T-helper 17 cell (primary cell): ENCODE measurements at places on chromosomes 12 and 14.

- DNase-seq: no peak
Observed at GRCh38 chr14:63928744-63929174, 76.0 kb downstream of the SYNE2 start.

GRCh38 chr12:4206470-4206869 is 67.1 kb upstream of the CCND2 start:
- no peak for DNase-seq

- no peak for DNase-seq
Observed at GRCh38 chr12:96378319-96378718, 21.9 kb downstream of the CDK17 start.

GRCh38 chr12:104317538-104318210 is 14.1 kb downstream of the EID3 start:
- DNase-seq: no peak

DNA sequence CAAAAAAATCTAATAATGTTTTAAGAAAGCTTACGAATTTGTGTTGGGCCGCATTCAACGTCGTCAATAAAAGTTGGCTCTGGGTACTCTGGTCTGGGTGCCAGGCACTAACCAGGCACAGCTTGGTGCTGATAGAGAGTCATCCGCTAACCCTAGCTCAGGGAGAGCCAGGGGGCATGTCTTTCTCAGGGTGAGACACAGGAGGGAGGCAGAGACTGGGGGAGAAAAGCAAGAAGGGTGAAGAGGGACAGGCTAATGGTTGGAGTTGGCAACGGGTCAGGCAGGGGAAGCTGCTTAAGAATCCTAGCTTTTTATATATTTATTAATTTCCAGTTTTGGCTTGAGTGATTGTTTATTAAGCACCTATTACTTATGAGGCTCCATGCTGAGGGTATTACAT is 105.0 kb downstream of the CMKLR1 start:
- no peak for DNase-seq

GRCh38 chr14:78974691-78975090 is 804.5 kb downstream of the NRXN3 start:
- DNase-seq: no peak

DNA sequence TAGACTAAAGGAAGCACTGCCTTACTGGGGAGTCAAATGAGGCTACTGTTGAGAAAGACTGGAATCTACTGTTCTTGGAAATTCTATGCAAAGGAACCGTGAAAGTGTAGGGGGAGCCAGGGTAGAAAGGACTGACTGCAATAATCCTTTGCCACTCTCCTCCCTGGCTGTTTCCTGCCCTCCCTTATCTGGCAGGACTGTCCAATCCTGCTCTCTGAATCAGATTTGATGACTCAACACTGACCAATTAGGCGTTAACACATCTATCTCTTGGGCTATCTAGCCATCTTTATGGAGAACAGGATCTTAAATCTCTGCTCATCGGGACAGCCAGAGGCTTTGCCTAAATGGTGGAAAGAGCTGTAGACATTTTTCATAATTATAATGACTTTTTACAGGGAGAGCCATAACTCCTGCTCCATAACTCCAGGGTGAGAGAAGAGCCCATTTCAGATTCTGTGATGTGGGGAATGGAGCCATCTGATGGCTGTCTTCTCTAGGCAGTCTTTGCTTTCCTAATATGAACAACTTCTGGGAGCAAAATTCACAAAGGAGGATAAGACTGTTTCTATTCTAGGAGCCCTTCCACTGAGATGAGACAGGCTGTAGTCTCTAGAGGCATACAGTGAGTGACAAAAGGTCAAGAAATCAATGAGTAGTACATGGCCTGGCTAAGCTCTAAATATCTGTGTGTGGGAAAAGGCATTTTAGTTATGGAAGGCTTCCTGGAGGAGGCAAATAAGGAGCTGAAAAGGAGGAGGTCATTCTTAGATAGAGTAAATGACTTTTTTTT is 68.9 kb upstream of the CISTR start:
- no peak for DNase-seq

DNA sequence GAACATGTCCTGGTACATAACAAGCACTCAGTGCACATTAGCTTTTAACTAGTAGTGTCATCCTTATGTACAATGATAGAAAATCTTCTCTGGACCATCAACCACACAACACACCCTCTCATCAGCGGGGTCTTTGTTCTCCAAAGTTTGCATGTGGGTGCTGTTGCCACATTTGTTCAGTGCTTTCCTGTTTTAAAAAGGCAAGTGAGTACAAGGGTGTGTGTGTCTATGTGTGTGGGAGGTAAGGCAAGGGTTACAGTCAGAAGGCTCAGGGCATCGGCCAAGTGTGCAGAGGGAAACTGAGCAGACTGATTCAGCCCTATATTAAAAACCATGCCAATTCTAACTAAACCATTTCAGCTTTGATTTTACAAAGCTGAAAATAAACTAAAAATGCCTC is 17.9 kb downstream of the KRT76 start:
- no peak for DNase-seq

- DNase-seq: no peak
Observed at GRCh38 chr12:15662983-15663659, 126.1 kb downstream of the EPS8 start.

DNA sequence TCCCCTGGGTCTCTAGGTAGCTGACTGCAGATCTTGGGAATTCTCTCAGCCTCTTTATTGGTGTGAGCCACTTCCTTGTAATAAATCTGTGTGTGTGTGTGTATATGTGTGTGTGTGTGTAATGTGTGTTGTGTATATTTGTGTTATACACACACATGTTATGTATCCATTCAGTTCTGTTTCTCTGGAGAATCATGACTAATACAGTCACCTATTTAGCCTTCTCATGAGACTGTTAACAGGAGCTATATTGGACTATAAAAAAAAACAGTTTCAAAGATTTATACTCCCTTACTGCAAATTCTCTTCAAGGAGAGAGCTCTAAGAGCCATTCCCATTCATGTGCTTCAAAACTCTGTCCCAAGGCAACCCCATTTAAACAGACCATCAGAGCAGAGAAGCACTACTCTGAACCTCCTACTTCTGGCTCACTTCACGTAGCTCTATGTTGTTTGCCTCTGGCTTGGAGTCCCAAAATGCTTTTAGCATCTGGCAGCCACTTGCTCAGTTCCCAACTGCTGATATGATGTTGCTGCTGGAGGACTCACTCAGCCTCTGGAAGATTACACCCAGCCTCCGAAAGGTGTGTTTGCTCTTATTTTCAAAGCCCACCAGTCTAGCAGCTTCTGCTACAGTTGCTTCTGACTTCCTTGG is 48.7 kb upstream of the KITLG start:
- DNase-seq: no peak

- no peak for DNase-seq
Observed at GRCh38 chr12:91825999-91826398, 319.6 kb downstream of the BTG1 start.

- DNase-seq: no peak
Observed at GRCh38 chr14:81436296-81437138, 36.4 kb upstream of the STON2 start.

DNA sequence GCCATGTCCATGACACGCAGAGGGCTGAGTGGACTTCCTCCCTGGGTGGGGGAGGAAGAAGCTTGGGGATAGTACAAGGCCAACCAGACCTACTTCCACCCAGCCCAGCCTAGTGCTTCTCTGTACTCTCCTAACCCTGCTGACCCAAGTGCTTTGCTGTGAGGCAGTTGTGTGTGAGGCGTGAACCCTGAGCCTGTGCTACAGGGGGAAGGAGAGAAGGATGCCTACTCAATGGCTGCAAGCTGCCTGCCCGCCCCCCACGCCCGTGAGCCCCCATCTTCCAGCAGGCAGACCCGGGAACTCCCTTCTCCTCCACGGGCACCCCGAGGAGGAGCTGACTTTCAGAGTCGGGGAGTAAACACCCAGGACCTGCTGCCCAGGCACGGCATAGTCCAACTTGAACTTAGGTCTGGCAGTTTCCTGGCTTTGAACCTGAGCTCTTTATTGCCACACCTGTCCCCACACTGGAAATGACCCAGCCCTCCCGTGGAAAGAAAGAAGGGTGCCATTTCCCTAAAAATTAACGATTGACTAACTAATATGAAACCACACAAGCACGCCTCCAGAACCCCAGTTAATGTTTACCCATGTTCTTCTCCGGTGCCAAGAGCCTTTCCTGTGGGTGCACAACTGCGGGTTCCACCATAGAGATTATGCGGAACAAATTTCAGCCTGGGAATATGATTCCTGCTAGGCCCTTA is 10.8 kb downstream of the ALDH2 start:
- DNase-seq: no peak

DNA sequence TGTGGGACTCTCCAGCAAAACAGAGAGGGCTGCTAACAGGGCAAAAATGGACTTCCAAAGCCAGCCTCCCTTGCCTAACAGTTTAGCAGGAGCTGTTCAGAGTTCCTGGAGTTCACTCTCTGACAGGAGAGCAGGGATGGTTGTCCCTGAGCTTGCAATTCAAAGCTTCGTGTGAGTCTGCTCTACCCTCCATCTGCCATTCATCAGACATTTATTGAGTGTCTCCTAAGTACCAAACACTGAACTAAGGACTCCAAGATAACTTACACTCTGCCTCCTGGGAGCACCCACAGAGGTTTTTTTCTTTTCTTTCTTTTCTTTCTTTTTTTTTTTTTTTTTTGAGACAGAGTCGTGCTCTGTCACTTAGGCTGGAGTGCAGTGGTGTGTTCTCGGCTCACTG is 28.7 kb downstream of the RHOF start:
- DNase-seq: no peak

GRCh38 chr12:95116773-95117172 is 43.4 kb upstream of the NR2C1 start:
- no peak for DNase-seq
